Activated CD8-positive, alpha-beta memory T cell treated with anti-CD3 and anti-CD28 coated beads, Interleukin-2, amount 50 U/mL, for 48 hours (primary cell): ENCODE measurements at places on chromosomes 5 and 9.
A peak's percentile ranks its signal among the peaks of the same experiment; 100 is the strongest.

GRCh38 chr5:159877894-159878448 lies 38.3 kb upstream of the ADRA1B start:
- DNase-seq, result no peak

GRCh38 chr5:95599252-95599651 lies 20.6 kb upstream of the GPR150 start:
- DNase-seq, result no peak

DNA sequence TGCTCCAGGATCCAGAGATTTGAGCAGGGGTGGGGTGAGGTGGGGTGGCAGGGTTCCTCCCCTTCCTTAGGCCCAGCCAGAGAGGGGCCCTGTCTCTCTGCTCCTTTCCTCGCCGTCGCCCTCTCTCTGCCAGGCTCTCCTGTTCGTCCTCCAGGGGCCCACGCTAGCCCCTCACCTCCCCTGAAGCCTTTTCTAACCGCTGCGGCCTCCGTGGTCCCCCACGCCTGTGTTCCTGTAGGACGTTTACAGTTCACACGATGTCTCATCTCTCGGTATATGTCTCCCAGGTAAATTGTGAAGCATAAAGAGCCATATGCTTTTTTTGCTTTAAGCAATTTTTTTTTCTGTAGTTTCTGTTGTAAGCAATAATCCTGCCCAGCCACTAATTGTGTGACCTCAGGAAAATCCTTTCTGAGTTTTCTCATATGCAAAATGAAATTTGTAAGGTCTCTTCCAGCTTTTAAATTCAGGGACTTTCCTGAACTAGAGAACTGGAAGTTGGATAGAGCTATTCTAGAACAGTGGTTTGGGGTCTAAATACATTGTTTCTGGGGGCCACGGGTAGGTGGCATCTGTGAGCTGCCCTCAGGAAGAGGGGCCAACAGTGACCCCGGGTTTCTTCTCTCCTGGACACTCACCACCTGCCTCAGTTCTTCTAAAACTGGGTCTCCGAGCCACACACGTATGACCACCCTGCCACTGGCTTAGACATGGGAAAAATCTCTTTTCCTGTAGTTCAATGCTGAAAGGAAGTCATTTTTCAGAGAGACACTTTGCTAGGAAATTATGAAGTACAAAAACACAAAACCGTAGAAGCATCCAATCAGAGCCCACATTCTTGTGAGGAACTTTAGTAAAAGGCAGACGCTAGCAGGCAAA lies 50.2 kb upstream of the ZNF366 start:
- DNase-seq, result peak; percentile 54

GRCh38 chr5:75601567-75601966 lies 9.7 kb upstream of the ANKDD1B start:
- DNase-seq, result no peak

DNA sequence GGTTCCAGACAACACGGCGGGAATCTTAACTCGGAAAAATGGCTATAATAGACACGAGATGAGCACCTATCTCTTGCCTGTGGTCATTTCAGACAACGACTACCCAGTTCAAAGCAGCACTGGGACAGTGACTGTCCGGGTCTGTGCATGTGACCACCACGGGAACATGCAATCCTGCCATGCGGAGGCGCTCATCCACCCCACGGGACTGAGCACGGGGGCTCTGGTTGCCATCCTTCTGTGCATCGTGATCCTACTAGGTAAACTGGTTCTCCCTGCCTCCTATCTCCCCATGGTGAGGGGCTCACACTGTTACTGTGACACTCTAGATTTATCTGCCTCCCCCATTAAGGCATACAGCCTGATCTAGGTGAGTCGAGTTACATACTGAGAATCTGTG lies 124.2 kb downstream of the CDH6 start:
- DNase-seq, result no peak

DNA sequence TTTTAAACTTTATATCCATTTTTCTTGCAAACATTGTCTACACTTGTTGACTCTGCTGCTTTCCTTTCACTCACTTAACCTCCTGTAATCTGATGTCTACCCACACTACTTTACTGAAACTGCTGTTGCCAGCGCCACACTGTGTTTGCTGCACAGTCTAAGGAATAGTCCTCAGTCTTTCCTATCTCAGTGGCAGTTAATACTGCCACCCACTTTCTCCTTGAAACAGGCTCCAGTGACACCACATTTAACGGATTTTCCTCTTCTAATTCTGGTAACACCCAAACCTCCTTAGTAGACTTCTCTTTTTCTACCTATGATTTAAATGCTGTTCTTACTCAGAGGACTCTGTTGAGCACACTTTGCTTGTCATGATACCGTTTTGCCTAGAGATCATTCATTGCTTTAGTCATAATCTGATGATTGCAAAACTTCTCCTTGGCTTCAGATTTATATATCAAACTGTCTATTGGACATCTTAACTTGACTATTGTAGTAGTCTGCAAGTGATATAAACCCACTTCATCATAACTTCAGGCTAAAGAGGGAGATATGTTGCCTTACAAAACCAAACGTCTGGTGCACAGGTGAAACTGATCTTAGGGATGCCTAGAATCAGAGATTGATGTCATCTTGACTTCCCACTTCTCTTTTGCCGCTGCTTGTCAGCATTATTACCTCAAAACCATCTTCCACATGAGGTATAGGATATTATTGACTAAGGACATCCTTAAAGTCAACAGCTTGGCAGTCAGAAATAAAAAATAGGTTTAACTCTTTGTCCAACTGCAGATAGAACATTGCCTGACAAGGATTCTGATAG lies 94.1 kb downstream of the CDC42SE2 start:
- DNase-seq, result no peak

- no peak for DNase-seq
These were observed 333.6 kb upstream of the CCNH start for GRCh38 chr5:87746341-87746740.

GRCh38 chr5:163408311-163408923 lies 29.0 kb upstream of the CCNG1 start:
- peak; percentile 68 for DNase-seq

DNA sequence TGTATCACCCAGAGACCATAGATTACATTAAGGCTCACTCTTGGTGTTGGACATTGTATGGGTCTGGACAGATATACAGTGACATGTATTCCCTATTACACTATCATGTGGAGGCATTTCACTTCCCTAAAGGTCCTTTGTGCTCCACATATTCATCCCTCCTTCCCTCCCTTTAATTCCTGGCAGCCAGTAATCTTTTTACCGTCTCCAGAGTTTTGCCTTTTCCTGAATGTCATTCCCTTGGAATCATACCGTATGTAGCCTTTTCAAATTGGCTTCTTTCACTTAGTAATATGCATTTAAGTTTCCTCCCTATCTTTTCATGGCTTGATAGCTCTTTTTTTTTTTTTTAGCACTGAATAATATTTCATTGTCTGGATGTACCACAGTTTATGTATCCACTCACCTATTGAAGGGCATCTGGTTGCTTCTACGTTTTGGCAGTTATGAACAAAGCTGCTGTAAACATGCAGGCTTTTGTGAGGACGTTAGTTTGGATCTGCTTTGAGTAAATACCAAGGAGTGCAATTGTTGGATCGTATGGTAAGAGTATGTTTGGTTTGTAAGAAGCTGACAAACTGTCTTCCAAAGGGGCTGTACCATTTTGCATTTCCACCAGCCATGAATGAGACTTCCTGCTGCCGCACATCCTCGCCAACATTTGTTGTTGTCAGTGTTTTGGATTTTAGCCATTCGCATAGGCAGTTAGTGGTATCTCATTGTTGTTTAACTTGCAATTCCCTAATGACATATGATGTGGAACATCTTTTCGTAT lies 122.1 kb upstream of the SMIM23 start:
- DNase-seq, result no peak

DNA sequence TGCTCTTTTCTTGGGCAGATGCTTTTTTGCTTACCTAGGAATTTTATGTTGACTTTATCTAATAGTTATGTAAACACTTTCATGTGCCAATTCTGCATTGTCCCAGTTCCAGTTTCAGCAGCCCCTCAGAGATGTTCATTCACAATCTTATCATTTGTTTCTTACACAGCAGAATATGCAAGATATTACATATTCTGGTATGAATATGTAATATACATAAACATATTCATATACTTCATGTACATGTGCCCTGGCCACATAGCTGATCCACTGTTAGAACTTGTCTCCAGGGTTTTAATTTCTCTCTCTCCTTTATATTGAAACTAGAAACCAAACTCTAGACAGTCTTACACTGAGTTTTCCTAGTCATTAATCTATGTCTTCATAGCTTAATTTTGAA lies 90.2 kb upstream of the PARP8 start:
- no peak for DNase-seq

GRCh38 chr5:122401976-122402725 lies 90.1 kb downstream of the SNCAIP start:
- no peak for DNase-seq

DNA sequence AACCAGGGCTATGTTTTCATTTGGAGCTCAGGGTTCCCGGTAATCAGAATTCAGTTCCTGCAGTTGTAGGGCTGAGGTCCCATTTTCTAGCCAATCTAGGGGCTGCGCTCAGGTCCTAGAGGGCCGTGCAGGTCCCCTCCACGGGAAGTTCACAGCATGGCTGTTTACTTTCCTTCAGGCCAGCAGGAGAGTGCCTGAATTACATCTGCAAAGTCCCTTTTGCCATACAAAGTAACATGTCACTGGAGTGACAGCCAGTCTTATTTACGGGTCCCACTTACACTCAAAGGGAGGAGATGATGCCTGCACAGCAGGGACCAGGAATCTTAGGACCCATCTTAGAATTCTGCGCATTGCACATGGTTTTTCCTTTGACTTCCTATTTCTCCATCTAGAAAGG lies 29.9 kb upstream of the TGFBI start:
- no peak for DNase-seq

DNA sequence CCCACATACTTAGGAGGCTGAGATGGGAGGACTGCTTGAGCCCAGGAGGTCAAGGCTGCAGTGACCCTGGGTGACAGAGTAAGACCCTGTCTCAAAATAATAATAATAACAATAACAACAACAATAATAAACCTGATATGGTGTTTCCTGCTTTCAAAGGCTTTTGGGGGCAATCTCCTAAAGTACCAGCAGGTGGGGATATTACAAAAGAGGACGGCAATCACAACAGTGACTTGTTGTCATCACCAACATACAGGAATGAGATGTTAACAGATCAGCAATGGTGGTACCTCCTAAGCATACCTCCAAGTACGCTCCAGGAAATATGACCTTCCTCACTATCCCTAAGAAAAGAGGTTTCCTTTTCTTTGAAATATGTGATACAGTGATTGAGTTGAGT lies 91.1 kb upstream of the RNF180 start:
- no peak for DNase-seq

DNA sequence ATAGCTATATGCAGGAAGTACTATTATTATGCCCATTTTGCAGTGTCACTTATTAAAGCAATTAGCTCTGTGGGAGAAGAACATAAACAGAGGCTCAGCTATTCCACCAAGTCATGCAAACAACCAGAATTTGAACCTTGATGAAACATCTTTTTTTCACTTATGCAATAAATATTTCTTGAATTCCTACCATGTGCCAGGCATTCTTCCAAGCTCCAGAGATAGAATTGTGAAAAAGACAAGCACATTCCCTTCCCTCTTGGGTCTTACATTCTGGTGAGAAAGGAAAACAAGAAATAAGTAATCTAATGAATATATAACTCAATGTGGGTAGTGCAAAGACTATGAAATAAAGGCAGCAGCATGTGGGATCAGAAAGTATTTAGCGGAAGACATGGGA lies 32.1 kb upstream of the ADRB2 start:
- DNase-seq, result no peak

DNA sequence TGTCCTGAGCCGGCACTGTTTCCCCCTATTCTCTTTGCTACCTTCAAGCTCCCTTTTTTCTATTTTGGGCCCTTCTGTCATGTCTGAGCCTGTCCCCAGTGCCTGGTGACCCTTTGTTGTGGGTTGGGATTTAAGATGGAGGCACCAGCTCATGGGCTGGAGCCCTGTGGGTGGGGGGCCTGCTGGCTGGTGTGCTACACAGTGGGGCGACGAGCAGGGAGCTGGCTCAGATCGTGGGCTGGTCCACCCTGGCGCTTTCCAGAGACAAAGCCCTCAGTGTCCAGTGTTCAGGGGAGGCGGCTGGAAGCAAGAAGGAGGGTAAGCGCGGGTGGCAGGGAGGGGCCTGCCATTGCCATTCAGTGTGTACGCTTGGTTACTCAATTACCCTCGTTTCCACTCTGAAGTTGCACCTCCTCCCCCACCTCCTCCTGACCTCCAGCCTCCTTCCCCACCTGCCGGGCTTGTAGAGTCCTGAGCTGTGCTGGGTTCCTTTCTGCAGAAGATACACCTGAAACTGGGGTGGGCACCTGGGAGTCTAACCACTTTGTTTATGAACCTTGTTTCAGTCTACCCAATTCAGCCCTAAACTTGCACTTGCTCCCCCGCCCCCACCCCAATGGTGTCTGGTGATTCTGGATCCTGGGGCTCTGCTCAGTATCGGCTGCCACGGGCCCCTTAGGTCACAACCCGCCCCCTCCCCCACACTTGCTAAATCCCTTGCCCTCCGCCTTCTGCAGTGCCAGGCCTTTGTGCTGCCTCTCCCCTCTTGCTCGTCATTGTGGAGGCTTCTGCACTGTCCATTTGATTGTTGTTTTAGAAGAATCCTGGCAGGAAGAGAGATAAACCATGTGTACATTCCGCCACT lies 49.9 kb downstream of the MVB12B start:
- DNase-seq, result no peak

GRCh38 chr9:78606001-78606379 lies 309.1 kb downstream of the PSAT1 start:
- no peak for DNase-seq

DNA sequence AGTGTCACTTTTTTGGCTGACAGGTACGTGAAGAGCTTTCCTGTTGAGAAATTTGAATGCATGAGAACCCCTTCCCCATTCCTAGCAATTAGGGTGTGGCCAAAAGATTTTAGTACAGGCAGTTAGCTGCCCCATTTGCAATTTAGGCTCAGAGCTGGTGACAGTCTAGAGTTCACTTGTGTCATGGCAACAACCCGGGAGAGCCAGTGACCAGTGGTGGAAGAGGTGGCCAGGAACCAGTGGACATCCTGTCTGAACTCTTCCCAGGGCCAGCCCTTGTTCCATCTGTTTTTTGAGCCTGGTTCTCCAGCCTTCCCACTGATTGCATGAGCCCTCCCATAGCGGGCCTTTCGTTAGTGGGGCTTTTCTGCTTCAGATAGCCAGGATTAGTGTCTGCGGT lies 2.5 kb upstream of the NEUROG1 start:
- DNase-seq, result no peak

- DNase-seq, result no peak
These were observed 14.3 kb downstream of the CEL start for GRCh38 chr9:133075925-133076630.

DNA sequence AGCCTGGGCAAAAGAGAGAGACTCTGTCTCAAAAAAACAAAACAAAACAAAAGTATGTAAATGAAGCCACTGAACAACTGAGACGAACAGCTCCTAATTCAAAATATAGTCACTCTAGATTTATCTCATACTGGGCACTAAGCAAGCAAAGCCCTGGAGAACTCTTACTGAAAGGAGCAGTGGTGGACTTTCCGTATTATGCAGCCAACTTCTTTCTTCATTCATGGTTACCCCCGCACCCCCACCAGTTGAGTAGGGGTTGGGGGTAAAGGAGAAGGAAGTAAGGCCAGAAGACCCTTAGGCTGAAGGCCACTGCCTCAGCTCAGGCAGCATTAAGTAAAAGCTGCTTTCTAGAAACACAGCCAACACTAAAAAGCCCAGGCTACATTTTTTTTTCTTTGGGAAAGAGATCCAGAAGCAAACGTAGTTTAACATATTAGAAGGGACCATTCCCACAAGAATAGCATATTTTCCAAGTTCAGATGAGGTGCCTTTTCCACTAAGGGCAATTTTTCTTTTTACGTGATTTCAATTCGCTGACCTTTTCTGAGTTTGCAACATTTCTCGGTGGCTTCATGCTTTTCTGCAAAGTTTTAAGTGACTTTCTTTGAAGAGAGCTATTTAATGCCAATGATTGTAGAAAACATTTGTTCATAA lies 55.3 kb downstream of the MAPKAP1 start:
- no peak for DNase-seq
